ENCODE measurements at places on chromosomes 16 and 17.

DNA sequence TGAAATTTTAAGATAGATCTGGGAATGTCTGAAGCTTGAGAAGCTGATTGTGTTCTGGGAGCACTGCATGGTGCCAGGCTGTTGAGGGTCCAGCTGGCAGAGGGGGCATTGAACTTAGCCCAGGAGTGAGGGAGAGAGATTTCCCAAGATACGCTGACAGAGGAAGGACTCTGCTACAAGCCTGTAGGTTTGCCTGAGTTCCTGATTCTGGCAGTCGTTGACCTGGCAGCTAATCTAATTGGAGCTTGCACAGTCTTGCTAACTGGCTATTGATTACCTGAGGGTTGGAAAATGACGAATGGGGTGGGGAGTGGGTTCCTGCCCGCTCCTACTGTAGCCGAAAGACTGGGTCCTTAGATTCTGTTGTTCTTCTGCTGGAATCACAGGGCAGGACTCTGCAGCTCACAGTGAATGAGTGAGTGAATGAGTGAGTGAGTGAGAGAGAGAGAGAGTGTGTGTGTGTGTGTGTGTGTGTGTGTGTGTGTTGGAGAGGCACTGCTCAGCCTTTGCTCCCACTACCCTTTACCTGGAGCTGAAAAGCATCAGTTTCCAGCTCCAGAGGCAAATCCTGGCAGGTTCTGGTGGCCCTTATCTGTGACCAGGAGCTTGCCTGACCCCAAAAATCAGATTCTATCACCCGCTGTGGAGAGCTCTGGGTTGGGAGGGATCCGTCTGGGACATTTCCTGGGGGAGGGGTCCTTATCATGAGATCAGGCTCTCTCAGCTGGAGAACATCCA, 16.7 kb downstream of the CTRL start:
- H3K4me3 ChIP-seq, result no peak overlapping the region
- DNase-seq, result no peak
- H3K4me1 ChIP-seq, result peaks cover 19% of the 10 kb centered on the region

- H3K36me3 ChIP-seq, result peaks cover 3% of the 10 kb centered on the region
- peaks cover 12% of the 10 kb centered on the region for H3K27me3 ChIP-seq
- H3K27ac ChIP-seq, result no peak overlapping the region
Observed at GRCh38 chr17:7173687-7174602, 5.2 kb downstream of the ASGR1 start.

DNA sequence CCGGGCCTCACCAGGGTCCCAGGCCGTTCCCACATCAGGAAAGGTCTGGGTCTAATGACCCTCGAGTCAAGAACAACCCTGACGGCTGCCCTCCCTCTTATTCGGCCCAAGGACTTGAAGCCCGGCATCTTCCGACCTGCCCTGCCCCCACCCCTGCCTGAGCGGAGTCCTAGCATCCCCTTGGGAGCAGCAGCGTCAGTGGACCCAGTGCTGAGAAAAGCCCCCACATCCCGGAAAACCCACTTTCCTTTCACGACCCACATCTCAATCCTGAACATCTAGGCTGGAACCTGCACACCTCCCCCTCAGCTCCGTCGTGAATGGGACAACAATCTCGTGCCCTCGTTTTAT, 769 bp downstream of the TMEM88 start:
- peaks cover 35% of the 10 kb centered on the region for H3K4me1 ChIP-seq
- no peak overlapping the region for H3K4me3 ChIP-seq
- DNase-seq, result no peak
- H3K36me3 ChIP-seq, result peaks cover 21% of the 10 kb centered on the region
- no peaks in the 10 kb centered on the region for H3K27me3 ChIP-seq

- peaks cover 5% of the 10 kb centered on the region for H3K36me3 ChIP-seq
- no peak overlapping the region for H3K27ac ChIP-seq
- DNase-seq, result no peak
- no peaks in the 10 kb centered on the region for H3K27me3 ChIP-seq
- no peak overlapping the region for H3K4me3 ChIP-seq
- peaks cover 11% of the 10 kb centered on the region for H3K4me1 ChIP-seq
Observed at GRCh38 chr16:3121851-3122467, 9.6 kb downstream of the ZNF205 start.

DNA sequence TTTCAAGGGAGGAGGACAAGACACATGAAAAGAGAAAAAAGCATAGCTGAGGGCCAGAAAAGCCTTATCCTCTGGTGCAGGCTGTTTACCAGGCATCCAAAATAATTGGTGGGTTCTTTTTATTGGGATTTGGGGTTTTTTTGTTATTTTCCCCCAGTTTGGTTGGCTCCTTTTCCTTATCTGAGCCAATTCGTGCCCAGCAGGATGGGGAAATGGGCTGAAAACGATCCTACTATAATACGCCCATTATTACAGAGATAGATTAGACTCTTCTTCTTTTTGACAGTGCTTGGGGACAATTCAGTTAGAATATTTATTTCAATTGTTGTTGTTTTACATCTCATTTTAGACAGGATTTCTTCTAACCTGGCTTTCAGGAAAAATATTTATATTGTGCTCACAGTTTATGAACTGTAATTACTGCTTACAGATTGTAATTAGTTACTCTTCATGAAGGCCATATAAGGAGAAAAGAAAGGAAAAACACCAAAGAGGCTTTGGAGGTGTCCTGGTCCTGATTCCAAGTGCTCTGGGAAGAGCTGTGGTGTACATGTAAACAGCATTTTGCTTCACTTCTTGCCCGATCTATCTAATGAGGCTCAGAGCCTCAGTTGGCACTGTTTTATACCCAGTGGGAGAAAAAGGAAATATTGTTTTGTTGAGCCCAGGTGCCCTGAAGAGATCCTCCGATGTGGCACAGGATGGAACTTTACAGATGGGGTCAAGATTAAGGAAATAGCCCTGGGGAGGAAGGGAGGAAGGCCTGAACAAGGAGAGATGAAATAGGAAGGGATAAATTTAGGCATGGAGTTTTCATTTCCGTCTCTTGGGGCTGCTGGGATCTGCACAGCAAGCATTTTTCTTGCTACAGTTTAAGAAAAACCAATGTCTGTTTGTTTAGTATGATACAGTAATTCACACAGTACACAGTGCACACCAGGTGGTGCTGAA, 611 bp upstream of the ANKRD40 start:
- H3K36me3 ChIP-seq, result peaks cover 29% of the 10 kb centered on the region
- no peak for DNase-seq
- peak overlapping the region; percentile 89 for H3K27ac ChIP-seq
- no peaks in the 10 kb centered on the region for H3K27me3 ChIP-seq

All from activated naive CD8-positive, alpha-beta T cell treated with anti-CD3 and anti-CD28 coated beads for 36 hours (primary cell).